ENCODE measurements at places on chromosomes 3 and 15.

DNA sequence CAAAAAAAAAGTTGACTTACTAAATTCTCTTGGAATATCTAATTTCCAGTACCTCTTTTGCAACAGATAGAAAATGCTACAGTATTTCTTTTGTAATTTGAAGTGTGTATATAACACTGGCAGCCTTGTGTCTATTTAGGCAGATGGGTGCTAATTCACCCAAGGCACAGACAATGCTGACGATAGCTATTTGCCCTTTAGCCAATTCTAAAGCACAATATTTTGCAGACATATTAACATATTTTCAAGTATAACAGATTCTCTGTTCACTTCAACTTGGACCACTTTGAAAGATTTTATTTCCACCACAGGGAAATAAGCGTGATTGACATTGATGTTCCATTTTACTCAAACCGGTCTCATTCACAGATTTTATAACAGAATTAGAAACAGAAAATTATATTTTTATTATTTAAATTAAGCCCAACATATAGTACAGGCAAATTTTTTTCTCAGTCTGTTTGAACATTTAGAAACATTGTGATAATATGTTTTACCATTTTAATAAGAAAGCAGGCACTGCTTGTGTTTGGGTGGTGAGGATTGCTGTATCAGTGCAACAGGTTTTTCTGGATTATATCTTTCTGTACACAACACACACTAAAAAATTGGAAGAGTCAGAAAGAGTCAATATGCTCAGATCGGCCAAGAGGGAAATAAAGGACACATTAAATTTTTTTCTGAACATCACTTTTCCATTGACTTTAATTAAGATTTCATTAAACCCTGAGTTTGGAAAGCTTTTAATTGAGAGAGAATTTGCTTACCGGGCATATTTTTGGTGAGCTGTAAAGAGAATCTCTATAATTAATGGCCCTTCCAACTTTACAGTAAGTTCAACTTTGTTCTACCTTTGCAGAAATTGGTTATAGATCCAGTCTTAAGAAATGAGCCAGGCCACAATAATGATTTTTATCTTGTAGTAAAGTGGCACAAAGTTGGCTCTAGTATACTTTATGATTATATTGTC lies 327.3 kb upstream of the NR2F2 start:
- no peak for DNase-seq

GRCh38 chr3:136074546-136075170 lies 109.1 kb downstream of the PPP2R3A start:
- DNase-seq, result no peak

DNA sequence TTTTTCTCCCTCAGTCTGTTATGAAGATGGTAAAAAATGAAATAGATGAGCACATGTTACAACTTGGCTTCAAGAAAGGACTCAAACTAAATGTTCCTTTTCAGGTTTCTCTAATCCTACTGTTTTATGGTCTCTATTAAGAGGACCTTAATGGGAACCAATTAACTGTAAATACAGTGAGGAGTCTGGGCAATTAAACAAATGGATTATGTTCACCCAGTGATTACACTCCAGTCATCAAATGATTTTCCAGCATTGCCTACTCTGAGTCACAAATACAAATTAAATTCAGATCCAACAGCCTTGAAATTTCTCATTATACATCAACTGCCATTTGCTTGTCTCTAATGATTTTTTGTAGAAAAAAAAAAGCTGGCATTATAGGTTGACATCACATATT lies 129.2 kb downstream of the NEK10 start:
- DNase-seq, result no peak

DNA sequence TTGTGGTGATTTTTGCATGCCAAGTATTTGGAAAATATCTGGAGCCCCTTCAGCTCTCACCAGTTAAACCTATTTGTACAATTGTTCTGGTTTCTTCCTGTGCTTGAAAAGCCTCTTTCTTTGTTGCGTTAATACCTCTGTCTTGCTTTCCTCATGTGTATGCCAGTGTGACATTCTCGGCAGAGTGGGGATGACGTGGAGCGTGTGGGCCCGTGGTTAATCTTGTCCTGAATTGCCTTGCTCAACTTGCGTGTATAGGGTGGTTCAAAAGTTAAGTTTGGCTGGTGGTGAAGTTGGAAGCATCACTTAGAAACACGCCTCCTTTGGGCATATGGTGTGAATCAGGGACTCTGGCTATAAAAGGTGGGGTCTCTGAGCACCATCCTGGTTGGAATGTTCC lies 67.1 kb downstream of the IGF1R start:
- DNase-seq, result no peak

DNA sequence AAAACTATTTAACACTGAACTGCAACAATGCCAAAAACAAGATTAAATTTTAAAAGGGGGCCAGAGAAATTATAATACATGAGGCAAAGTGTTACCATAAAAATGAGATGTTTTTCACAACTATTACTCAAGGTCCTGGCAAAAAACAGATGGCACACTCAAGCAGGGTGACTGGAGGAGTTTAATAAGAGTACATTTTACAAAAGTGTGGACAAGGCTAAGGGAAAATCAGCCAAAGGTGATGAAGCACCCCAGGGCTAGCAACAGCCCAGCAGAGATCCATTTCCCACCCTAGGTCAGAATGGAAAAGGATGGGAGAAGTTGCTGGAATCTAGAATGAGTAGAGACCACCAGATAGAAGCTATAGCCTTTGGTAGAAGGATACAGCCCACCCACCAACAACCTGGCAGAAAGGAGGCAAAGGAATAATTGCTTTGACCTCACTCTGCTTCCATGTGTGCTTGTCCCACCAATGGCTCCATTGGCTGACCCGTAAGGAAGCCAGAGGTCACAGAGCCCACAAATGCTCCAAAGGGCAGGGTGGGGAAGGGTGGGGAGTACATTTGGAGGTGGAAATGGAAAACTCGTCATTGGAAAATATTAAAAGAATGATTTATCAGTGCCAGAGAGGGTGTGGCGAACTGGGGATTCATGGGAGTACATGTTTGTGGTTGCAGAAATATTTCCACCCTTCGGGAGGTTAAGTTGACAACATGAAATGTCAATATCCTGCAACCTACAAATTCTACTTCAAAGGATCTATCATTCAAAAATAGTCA lies 161.0 kb upstream of the UBE2E2 start:
- no peak for DNase-seq

DNA sequence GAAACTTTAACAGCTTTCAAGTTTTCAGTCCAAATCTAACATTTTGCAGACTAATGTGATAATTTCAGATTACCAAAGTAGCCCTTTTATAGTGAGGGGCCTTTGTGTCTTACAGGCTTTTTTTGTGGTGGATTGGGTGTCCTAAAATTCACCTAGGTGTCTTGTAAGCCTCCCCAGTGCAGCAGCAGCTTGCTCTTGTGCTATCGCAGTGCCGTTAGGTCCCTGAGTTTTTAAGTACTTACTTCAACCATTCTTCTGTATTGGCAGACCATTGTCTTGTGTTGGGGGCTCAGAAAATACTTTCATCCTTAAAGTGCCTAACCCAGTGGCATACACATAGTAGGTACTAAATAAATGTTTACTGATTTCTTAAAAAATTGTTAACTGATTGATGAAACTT lies 2.1 kb downstream of the PDE8A start:
- DNase-seq, result no peak

DNA sequence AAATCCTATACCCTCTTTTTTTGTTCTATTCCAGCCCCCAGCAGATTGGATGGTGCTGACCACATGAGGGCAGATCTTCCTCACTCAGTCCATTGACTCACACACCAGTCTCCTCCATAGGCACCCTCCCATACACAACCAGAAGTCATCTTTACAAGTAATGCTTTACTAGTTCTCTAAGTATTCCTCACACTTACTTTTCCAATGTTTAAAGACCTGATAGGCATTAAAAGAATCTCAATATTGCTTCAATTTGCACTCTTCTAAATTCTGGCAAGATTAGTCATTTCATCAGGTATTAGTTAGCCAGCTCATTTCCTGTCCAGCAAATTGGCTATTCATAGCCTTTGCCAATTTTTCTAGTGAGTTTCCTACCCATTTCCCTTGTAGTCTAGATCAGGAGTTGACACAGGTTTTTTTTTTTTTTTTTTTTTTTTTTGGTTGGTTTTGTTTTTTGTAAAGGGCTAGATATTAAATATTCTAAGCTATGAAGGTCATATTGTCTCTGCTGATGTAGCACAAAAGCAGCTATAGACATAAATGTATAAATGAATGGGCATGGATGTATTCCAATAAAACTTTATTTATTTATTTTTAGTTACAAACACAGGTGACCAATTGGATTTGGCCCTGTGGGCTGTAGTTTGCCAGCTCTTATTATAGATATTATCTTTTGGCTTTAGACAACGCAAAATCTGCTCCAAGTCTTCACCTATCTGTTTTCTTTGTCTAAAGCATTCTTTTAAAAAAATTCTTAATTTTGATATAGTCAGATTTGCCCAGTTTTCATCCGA lies 76.1 kb downstream of the ABHD5 start:
- DNase-seq, result no peak
